ENCODE measurements at places on chromosomes 4 and X.

GRCh38 chr4:131052646-131053045, 1956.7 kb downstream of the C4orf33 start:
- no peak for DNase-seq

DNA sequence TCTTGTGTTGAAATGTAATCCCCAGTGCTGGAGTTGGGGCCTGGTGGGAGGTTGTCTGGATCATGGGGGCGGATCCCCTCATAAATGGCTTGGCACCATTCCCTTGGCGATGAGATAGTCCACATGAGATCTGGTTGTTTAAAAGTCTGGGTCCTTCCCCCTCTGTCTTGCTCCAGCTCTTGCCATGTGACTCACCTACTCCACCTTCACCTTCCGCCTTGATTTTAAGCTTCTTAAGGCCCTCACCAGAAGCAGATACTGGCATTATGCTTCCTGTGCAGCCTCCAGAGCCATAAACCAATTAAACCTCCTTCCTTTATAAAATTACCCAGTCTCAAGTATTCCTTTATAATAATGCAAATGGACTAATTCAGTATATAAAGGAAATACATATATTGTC, 111.5 kb downstream of the NR3C2 start:
- DNase-seq = no peak

GRCh38 chrX:23380581-23380980, 45.9 kb downstream of the PTCHD1 start:
- no peak for DNase-seq

- no peak for DNase-seq
Measured at GRCh38 chrX:53116101-53116500, 22.2 kb downstream of the KANTR start.

DNA sequence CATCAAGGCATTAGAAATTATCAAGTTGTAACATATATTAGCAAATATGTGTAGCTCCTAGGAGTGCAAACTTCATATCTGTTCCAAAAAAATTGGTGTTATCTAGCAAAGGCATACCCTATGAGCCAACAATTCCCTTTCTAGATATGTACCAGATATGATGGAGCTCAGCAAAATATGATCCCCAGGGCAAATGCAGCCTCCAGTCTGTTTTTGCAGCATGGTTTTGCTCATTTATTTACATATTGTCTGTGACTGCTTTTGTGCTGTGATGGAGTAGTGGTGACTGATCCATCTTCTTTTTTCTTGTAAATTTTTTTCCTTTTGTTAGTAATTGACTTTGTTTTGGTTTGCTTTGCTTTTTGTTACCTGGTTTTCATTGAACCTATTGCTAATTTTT, 41.0 kb downstream of the CEP135 start:
- no peak for DNase-seq

- no peak for DNase-seq
Measured at GRCh38 chr4:173500841-173501591, 29.0 kb downstream of the HAND2 start.

DNA sequence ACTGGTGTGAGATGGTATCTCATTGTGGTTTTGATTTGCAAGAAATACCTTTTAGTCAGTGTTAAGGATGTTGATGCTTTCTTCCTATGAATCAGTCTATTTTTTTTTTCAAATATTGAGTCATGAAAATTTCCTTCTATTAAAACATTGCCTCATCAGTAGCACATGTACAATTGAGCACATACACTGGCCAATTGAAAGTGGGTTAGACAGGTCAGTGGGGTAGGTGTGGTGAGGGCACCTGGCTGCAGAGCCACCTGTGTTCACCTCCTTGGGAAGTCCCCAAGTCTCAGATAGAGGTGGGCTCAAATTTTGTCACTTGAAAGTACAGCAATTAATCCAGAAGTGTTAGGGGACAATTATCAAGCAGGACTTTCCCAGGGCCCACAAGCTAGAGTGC, 243.7 kb downstream of the SPRY1 start:
- no peak for DNase-seq

GRCh38 chr4:174222266-174222872, 61.1 kb downstream of the FBXO8 start:
- DNase-seq = no peak

DNA sequence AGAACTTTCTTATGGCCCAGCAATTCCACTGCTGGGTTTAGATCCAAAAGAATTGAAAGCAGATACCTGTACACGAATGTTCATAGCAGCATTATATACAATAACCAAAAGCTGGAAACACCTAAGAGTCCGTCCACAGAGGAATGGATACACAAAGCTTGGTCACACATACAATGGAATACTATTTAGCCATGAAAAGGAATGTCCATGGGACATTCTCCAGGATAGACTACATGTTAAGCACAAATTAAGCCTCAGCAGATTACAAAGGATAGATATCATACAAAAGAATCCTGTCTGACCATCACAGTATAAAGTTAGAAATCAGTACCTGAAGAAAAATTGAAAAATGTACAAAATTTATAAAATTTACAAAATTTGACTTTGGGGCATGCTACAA, 12.7 kb upstream of the MAEA start:
- no peak for DNase-seq

DNA sequence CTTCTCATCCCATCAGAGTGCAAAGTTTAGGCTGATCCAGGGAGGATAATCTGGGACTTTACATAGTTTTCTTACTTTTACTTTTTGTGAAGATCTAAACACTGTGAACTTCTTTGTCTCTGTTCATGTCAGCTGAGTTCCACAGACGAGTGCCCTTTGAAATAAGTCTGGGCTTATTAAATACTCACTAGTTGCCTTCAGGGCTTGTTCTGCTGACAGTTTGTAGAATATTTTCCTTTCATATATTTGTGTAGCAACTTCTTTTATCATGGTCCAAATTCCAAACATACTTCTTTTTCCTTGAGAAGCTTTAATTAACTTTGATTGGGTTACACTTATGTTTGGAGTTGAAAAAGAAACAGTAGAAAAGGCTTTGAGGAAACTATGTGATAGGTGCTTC, 109.6 kb downstream of the SH2D1A start:
- DNase-seq = no peak

DNA sequence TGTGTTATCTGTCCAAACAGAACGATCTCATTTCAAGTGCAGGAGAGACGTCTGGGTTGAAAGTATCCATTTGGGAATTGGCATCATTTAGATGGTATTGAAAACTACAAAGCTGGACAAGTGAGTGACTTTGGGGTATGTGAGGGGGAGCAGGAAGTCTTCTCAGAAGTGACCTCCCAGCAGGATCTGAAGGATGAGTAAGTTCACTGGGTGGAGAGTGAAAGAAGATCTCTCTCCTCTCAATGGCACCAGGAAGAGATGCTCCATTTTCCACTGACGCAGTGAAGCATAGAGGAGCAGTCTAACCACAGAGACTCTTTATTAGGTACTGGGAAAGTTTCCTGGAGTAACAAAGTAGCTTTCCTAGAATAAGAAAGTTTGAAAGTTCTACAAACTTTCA, 161.0 kb downstream of the CPE start:
- no peak for DNase-seq

- DNase-seq = no peak
Measured at GRCh38 chr4:141416677-141417363, 196.1 kb downstream of the ZNF330 start.

DNA sequence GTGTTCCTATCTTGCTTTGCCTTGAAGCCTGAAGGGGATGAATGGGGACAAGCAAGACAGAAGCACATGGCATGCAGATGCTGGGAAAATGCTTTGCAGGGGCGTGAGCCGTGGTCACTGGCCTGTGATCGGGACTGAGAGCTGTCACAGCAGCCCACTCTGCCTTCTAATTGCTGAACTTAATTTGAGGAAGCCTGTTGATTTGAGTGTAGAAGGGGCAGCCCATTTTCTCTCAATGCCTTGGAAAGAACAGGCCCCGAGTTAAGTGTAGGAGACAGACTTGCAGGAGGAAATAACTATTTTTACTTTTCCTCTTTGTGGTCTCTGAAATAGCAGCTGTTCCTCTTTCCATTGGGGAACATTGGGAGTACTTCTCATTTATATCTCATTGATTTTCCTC, 26.1 kb upstream of the TBC1D1 start:
- no peak for DNase-seq

DNA sequence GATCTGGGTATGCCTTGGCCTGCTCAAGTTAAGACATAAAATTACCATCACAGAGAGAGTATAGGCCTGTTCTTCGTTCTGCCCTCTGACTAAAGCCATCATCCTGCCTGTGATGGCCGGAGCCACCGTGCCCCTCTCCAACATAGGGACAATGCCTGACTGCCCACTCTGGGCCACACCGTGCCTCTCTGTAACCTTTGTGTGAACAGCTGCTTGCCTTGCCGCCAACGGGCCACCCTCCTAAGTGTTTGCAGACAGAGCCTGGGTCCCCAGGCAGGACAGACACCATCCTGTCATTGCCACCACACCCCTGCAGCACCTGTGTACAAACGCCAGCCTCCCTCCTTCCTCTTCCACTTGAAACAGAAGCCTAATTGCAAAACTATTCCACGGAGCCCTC, 298.7 kb upstream of the TENM3 start:
- no peak for DNase-seq

DNA sequence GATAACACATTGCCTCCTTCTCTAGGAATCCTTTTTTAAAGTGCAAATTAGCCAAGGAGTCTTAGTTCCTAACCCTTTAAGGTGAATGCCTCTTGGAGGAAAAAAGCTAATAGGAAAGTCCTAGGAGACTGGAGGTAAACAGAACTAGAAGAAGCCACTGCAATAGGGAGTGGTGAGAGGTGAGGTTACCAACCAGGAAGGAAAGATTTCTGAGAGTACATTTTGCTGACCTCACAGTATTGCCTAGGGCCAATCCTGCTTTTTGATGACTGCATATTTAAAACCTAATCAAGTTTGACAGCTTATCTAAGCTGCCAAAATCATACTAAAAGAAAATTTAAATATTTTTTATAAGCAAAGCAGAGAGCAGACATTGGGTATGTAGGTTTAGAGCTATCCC, 7.3 kb upstream of the CUL4B start:
- DNase-seq = no peak

DNA sequence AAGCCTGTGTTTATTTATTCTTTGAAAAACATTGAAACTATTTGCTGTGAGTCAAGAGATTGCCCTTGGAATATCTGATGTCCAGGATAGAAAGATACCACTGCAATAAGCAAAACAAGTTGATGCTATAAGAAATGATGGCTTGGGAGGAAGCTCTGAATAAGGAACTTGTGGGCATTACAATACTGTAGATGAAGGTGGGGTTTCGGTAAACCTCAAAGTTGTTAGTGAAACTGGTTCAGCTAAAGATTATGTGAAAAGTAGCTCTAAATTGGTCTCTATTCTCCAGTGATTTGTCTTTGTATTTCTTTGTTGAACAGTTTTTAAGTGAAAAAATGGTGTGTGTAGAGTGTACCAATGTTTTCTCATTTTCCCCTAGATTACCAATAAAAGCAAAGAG, 128.7 kb downstream of the AKAP4 start:
- no peak for DNase-seq

- no peak for DNase-seq
Measured at GRCh38 chr4:110634350-110635162, 11.7 kb upstream of the PITX2 start.

DNA sequence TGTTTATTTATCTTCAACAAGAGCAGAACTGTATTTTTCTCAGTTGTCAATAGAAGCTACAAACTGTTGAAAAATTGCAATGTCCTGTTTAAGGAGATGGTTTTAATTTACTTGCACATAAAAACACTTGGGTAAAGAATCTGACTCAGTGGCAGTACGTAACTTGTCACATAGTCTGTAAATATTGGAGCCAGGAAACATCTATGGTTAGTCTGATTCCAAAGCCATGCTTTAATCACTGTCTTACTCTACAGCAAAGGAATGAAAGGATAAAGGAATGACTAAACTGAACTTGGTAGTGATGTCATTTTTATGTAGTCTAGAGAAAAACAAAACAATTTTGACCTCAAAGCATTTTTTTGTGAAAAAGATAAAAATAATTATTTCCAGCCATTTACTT, 537.2 kb downstream of the STIM2 start:
- DNase-seq = no peak

GRCh38 chr4:7190691-7191545, 1.4 kb upstream of the SORCS2 start:
- DNase-seq = no peak

GRCh38 chrX:72052415-72053090, 79.2 kb downstream of the RTL5 start:
- DNase-seq = no peak

- DNase-seq = no peak
Measured at GRCh38 chrX:110519501-110519900, 160.9 kb downstream of the RTL9 start.

DNA sequence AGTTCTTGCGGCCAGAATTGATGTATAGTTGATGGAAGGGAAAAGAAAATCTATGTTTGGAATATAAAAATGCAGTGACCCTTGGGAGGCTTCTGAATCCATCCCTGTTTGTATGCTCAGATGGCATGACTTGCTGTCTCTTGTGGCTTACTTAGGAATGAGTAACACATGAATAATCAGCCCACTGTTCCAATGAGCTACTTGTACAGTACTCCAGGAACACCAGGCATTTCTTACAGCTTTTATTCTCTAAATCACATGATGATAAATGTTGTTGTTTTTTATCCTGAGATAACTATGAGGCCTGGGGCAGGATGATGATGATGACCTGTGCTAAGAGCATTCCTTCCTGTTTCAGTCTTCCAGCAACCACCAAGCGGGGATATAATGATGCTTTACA, 18.9 kb downstream of the TMPRSS11E start:
- DNase-seq = no peak

GRCh38 chr4:57605376-57605775, 495.2 kb upstream of the IGFBP7 start:
- DNase-seq = no peak

DNA sequence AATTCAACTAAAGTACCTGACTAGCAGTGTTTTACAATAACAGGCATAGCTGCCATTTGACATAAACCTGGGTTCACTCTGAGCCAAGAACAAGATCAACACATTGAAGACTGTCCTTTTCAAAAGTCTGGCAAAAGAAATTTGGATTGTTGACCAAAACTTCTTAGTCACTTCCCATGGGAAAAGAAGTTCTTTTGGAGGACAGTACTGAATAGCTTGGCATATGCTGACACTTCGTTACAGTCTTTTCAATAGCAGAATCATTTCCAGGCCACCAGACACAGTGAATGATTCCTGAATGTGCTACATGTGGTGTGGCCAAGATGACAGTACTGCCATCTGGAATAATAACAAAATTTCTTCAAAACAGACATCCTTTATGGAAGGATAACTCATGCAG, 560.3 kb downstream of the GRID2 start:
- DNase-seq = no peak

DNA sequence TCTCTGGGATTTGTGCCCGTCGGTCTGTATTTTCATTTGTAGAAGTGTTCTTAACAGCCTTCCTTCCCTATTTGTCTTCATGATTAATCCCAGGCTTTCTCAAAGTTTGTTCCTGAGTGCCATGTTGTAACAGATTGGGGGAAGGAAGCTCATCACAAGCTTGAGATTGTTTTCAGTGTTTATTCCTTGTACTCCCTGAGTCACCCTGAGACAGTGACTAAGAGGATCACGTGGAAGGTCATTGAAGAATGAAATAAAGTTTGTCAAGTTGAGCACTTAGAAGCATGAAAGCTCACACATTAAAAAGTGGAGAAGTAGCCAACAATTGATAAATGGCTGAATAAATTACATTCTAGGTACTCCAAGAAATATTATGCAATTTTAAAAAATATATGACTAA, 153.5 kb upstream of the FAM241A start:
- no peak for DNase-seq

- no peak for DNase-seq
Measured at GRCh38 chr4:88661739-88662138, 35.9 kb downstream of the NAP1L5 start.

All from memory B cell (primary cell).